AG08395 (cell line): ENCODE measurements at places on chromosomes 3 and 15.

GRCh38 chr3:184651904-184652303 is 60.0 kb downstream of the MAGEF1 start:
- DNase-seq, result no peak

- peak; percentile 15 for DNase-seq
These were observed 15.0 kb downstream of the FRMD4B start for GRCh38 chr3:69370901-69371301.

GRCh38 chr3:106403371-106404145 is 534.7 kb upstream of the CBLB start:
- no peak for DNase-seq

- DNase-seq, result peak; percentile 58
These were observed 36.0 kb downstream of the PHLDB2 start for GRCh38 chr3:111895071-111895470.
